ENCODE measurements at places on chromosomes 4 and X.

- no peak for DNase-seq
Measured at GRCh38 chr4:143186649-143187048, 1.9 kb downstream of the USP38 start.

DNA sequence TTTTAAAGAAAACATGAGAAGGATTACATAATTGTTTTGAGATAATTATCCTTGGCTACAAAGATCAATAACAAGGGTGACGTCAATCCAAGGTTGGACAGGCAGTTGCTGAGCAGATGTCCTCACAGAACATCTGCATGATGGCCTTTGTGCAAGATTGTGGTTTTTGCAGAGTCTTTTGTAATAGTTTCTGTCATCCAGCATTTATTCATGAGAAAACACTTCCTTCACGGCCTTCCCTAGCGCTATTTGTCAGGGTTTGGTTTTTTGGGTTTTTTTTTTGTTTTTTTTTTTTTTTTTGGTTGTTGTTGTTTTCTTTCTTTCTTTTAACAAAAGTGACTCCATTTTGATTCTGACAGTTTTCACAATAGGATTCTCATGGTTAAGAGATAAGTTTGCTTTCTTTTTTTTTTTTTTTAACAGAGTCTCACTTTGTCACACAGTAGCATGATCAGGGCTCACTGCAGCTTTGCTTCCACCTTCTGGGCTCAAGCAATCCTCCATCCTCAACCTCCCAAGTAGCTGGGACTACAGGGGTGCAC, 31.5 kb upstream of the ELF2 start:
- peak; percentile 70 for DNase-seq

DNA sequence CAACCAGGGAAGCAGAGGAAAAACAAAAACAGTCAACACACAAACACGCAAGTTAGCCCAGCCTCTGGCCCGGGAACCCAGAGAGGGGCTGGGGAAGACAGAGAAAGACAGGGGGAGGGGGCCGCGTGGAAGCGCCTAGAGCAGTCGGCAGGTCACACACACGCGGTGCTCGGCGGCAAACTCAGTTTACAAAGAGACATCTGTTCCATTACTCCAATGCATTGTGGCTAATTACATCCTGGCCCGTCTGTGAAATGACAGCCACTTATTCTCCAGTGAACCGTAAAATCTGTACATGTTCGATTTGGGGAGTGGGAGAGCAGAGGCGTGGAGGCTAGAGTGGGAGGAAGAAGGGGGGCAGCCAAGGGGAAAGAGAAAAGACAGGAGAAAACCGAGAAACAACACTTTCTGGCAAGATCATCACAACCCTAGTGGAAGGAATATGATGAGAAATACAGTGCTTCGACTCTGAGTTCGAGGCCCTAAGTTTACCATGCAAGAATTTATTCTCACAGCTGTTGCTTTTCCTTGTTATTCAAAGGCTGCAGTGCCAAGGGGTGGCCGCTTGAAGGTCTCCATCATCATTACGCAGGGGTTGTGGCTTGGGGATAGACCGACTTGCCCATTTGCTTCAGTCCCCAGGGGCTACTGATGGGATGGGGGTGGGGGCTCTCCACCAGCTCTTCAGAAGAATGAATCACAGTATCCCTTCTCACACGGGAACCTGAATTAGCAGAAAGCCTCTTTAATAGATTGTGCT, 167.7 kb downstream of the MGST2 start:
- DNase-seq = no peak

DNA sequence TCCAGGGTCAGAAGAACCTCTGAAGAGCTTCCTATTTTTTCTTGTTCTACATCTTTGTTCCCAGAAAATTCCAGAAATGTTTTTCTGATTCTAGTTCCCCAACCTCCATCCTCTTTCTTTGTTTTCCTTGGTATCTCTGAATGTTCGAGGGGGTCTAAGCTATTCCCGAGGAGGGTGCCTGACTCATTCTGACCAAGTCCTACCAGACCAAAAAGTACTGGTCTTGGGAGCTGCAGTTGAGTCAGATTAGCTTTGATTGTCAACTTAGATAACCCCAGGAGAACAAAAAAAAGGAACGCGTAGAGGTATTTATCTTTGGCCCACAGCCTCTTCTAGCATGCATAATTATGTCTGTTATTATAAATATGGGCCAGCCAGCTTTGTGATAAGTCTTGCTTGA, 12.1 kb upstream of the TENM3 start:
- no peak for DNase-seq

GRCh38 chr4:85929961-85930665, 429.7 kb downstream of the MAPK10 start:
- peak; percentile 18 for DNase-seq

DNA sequence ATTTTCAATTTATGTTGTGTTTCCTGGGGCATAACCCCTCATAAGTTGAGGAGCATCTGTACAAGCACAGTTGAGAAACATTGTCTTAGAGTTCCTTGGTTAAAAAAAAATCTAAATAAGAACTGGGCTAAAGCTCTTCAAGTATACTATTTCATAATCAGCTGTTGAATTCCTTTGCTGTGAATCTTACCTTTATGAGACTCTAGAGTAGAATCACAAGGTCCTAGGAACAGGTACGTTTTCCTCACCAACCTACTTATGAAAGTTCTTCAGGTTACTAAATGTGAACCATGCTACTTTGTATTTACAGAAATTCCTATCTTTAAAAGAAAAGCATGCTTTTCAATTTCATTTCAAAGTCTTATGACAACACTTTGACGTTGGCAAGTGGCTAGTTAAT, 20.9 kb upstream of the SOD3 start:
- no peak for DNase-seq

- DNase-seq = no peak
Measured at GRCh38 chrX:115493015-115493414, 68.0 kb upstream of the PLS3 start.

- DNase-seq = no peak
Measured at GRCh38 chr4:184000457-184001396, 95.6 kb downstream of the STOX2 start.

- DNase-seq = no peak
Measured at GRCh38 chr4:14218641-14219040, 591.1 kb upstream of the BOD1L1 start.

DNA sequence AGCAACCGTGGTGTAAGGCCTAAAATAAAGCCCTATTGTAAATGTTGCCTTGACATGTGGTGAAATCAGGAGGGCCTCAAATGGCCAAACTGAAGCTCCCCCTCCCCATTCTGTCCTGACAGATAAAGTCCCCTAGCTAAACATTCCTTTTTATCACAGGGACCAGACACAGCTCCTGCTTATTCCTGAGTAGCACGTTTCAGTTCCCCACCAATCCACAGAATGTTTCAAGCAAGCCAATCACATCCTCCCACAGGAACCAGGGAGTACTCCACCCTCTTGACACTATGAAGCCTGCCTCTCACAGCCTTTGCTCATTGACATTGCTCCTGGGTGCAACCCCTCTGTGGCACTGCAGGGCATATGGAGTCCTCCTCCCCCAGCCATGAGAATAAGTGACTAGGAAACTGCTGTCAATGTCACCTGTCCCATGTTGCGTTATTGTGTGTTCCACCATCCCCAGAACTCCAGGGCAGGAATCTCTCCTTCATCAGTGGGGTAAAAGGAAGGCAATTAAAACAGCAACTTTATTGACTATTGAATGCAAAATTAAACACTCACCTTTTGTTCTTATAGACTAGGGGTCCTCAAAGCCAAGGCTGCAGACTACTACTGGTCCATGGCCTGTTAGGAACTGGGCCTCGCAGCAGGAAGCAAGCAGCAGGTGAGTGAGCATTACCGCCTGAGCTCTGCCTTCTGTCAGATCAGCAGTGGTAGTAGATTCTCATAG, 128.1 kb downstream of the COL25A1 start:
- no peak for DNase-seq

DNA sequence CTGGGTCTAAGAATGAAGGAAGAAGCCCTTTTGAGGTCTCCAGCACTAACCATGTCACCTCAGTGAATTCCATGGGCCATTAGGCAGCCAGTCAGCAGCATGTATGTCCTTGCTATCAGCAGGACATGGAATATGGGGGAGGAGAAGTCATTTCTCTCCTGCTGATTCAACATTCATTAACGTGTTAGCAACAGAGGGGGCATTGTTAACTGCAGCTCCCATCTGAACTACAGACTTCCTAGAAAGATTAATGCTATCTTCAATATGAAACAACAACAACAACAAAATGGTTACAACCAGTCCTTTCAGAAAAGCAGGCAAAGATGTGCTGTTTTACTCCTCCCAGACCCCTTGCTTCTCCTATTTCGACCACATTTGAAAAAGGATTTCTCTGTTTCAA, 120.4 kb upstream of the SLC34A2 start:
- DNase-seq = no peak

DNA sequence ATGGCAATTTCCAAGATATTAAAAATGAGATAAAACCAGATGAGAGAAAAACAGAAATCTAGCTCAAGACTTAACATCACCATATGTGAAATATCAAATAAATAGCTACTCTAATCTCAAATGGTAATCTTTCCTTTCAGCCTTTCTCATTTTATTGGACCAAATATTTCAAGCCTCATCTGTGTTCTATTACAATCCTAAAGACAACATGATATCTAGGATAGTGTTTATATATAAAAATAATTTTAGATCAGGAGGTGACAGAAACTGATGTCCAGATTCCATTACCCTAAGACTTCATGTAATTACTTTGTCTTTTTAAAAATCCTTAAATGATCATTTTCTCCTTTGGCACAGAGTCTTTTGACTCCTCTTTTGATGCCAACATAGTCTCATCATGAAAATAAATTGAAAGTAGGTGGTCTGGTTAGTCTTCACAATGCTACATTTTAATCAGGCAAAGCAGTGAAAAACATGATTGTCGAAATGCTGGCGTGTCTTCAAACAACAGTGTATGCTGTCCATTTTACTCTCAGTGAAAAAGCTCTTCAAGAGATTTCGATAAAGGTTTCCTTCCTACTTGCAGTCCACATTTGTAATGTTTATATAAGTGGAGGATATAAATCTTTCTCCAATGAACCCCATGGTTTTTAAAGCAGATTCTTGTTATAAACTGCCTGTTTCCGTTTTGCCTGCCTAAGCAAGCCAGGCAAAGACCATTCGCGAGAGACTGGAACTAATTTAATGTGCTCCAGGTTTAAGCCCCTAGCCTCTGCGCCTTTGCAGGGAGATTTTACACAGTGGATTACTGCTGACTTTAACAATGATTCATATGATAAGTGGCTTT, 169.8 kb downstream of the SCFD2 start:
- DNase-seq = no peak

DNA sequence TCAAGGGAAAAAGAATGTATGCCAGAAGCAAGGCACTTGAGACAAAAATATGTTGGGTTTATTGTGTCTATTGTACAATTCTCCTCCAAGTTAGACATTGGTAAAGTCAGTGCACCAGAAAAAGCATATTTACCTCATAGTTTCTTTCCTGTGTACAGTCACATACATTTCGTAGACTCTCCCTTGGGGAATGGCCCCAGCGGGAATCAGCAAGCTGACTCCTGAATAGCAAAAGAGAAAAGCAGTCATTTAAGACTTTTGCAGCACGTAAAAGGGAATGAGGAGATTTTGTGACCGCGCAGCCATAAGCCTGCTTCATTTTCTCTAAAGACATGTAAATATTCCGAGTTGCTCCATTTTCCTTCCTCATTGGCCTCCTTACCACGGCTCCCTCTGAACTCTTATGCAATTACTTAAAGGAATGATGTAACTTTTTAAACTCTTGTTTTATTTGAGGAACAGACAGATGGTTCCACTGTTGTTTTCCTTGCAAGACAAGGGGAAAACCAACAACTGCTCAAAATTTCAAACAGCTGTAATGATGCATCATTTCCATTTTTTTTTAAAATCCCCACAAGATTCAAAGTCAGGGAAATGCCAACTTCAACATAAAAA, 332.7 kb downstream of the UNC5C start:
- no peak for DNase-seq

DNA sequence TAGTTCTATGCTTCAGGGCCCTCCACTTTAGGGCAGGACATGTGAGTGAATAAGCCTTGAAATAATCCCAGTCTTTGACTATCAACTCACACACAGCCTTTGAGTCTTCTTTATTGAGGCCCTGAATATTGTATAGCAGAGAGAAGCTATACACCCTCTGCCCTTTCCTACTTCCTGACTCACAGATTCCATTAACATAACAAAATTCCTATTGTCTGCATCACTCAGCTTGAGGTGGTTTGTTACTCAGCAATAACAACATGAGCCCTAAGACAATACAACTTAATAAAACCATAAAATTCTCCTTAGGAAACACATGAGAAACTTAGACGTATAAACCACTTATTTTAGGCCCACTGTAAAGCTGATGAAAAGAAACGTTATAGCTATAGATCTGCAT, 680.3 kb upstream of the DIAPH2 start:
- DNase-seq = no peak

DNA sequence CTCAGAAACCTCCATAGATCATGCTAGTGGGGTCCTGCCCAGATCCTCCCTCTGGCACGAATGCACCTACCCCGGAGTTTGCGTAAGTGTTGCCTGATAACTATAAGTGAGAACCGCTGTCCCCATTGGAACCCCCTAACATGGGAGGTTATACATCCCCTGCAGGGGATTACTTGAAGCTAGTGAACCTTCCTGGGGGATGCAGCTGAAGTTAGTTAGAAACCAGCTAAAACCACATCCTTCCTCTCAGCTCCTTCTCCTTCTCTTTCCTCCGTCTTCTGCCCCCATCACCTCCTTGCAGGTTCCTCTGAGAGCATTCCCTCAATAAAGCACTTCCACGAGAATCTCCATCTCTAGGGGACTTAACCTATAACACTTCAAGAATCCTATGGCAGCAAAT, 95.0 kb downstream of the ZNF827 start:
- no peak for DNase-seq

GRCh38 chr4:23348789-23349498, 540.9 kb downstream of the PPARGC1A start:
- DNase-seq = no peak

GRCh38 chr4:81421346-81422218, 50.1 kb downstream of the RASGEF1B start:
- DNase-seq = peak; percentile 72

DNA sequence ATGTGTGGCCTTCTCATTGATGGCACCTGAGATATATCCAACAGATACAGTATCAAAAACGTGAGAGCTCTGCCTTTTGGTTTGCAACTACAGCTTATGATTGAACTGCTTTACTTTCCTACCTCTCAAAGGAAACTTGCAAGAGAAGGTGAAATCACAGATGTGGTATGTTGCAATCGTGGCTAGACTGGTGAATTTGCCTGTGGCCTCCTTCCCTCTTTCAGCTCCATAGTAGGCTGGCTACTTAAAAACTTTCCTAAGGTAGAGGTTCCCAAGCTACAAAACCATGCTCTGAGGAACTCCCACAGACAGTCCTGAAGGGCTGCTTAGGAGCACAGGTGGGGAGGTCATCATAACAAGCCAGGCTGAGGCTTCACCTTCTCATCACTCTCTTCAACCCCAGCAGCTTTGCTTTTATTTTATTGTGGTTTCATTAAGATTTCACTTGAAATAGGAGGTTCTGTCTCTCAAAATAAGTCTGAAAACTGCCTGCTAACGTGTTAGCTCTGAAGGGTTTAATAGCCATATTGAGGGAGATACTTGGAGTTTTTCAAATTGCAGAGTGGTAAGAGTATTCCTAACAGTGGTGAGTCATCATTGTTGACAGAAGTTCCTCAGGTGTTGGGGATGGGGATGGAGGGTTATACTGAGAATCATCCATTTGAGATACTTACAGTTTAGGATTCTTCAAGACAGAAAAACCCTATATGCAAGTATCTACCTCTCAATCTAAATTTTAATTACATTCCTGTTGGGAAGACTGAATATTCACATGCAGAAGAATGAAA, 93.5 kb upstream of the UCP1 start:
- no peak for DNase-seq

GRCh38 chrX:136162827-136163570, 15.7 kb downstream of the FHL1 start:
- no peak for DNase-seq

Data from CD4-positive, alpha-beta T cell treated with Interleukin-15 for 1 hour (primary cell).